ENCODE measurements at places on chromosomes 2 and 18.
A peak's percentile ranks its signal among the peaks of the same experiment; 100 is the strongest.

GRCh38 chr2:72181616-72182015 lies 34.0 kb upstream of the CYP26B1 start:
- no peak for DNase-seq

DNA sequence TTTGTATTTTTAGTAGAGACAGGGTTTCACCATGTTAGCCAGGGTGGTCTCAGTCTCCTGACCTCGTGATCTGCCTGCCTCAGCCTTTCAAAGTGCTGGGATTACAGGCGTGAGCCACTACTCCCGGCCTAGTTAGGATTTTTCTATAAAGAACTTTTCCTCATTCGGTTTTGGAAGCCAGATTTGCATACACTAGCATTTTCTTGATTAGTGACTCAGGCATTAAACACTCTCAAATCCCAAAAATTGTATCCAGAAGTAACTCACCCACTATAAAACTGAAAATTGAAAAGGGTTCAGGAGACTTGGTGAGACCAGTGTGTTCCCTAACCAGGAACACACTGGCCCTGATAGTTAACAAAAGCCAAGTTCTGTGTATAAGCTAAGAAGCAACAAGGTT lies 25.2 kb downstream of the EIF2AK3 start:
- DNase-seq = no peak

- no peak for DNase-seq
Observed at GRCh38 chr18:36561046-36561445, 263.5 kb downstream of the FHOD3 start.

DNA sequence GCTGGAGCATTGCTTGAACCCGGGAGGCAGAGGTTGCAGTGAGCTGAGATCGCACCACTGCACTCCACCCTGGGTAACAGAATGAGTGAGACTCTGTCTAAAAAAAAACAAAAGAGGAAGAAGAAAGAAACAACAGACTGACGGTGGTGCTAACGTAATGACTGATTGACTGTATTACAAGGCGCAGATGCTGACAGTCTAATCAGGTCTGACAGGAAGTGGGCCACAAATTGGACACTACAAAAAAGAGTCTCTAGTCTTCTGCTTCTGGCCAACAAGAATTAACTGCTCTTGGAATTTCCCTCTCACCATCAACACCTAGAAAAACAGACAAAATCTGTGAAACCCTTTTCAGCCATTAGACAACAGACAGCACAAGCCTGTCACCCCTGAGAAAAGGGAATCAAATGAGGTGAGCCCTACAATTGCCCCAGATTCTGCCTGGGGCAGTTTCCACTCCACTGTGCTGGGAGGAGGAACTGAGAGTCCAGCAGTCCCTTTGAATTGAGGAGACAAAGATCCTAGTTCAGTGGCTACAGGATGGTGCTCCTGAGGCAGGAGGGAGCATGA lies 43.3 kb downstream of the SNED1 start:
- DNase-seq = no peak

DNA sequence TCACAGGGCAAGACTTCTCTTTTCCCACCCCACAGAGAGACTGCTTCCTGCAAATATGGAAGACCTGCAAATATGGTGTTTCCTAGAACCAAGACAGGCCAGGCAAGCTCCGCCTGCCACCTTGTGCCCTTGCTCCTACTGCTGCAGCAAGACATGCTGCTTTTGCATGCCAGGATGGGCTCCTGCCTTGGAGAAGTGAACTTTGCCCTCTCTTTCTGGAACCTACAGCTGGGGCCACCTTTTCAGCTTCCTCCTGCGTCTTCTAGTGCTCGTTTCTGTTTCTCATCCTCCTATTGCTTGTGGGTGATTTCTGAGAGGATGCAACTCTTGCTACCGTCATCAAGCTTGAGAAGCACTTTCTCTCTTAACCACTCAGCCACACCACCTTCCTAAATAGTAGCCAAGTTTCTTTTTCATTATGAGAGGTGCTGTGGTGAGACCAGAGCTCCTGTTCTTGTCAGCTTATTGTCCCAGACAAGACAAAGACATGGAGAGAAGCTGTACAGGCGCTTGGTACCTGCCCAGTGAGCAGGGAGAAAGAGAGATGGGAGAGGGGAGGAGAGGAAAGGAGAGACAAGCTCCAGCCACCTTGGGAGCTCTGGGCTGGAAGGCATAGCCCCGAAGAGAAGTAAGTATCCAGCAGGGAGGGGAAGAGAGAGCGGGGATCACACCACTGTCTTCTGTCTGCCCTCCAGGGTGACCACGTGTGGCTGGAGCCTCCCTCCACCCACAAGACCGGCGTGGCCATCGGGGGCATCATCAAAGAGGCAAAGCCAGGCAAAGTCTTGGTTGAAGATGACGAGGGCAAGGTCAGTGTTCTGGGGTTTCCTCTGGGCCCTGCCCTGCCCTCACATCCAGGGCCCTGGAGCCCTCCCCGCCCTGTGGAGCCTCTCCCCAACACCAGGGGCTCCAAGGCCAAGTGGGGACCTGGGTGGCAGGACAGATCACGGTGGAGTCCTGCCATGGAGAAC lies 28.3 kb downstream of the MYO7B start:
- DNase-seq = peak; percentile 68

GRCh38 chr2:201183365-201183727 lies 405 bp downstream of the CASP10 start:
- DNase-seq = no peak

DNA sequence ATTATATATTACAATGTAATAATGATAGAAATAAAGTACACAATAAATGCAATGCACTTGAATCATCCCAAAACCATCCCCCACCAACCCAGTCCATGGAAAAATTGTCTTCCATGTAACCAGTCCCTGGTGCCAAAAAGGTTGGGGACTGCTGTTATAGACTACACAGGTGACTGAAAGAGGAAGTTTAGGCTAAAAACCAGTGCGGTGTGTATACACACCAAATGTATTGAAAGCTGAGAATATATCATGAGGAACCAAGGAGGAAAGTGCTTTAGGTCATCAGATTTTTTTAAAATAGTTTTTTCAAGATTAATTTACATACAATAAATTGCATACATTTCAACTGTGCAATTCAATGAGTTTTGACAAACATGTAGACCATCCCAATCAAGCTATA lies 20.5 kb upstream of the C1D start:
- no peak for DNase-seq

GRCh38 chr2:109247340-109247739 lies 118.3 kb downstream of the SH3RF3 start:
- DNase-seq = no peak

DNA sequence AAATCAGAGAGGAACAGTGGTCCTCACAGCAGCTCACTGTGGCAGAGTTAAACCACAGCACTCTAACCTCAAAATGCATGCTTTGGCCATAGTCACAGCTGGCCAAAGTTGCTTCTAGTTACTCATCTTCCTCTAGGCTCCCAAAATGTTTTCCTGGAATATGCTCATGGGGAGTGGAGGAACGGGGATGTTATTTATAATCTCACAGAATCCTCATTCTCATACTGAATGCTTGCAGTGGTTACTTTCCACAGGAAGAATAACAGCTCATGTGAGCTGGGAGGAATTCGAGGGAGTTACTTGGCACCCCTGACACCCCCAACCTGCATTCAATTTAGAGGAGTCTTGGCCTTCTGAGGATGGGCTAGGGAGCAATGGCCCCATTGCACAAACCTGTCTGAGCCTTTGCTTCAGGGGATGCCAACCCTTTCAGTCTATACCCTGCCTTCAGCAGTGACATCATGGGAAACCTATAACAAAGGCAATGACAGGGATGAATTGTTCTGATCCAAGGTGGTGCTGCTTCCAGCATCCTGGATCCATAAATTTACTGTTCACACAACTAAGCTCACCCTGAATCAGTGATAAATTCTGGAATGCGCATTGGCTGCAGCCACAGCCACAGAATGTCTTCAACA lies 22.4 kb upstream of the CCBE1 start:
- DNase-seq = no peak

DNA sequence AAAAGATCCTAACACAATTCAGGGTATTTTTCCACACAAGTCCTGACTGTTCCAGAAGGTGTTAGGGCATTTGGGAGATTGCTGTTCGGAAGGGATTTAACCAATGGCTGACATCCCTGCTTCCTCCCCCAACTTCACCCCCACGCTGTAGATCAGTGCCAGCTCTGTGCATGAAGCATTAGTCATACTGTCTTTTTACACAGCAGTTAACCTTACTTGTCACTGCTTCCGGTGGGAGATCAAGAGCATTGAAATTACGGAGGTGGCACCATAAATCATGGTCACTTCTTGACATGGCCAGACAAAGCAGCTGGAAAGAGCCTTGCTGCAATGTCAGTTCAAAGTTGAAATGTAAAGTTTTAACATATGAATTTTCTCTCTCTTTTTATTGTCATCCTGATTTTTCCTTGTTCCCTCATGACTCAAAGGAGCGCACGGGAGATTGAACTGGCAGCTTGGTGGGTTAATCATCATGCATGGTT lies 70.2 kb downstream of the HRH4 start:
- DNase-seq = no peak

DNA sequence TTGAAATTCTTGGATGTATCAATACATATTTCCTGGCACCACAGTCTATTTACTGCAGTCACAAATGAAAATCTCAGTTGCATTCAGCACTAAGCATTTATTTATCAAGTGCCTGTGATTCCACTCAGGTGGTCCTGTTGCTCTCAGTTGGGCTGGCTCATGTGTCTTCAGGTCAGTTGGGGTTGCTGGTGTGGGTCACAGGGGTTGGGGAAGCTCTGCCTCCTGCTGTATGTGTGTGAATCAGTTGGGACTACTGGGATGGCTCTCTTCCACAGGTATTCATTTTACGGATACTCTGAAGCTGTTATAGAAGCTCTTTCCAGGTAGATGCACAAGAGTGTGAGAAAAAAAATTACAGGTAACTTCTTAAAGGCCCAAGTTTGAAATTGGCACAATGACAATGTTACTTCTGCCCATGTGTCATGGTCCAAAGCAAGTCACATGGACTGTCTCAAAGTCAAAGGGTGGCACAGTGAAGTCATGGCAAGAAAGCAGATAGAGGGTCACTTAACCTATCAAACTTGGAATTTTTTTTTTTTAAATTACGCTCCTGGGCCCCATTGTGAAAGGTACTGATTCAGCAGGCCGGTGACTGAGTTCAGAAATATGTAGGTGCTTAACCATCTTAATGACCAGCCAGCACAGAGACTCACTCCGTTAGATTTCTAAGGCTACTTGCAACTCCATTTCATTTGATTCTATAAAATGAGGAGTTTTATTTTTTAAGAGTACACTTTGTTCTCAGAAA lies 249.2 kb upstream of the GCFC2 start:
- no peak for DNase-seq

GRCh38 chr2:41597680-41598079 lies 450.1 kb upstream of the PKDCC start:
- no peak for DNase-seq

- no peak for DNase-seq
Observed at GRCh38 chr2:30454571-30454970, 7.5 kb downstream of the LCLAT1 start.

- no peak for DNase-seq
Observed at GRCh38 chr2:108454440-108454839, 5.4 kb downstream of the GCC2 start.

- DNase-seq = no peak
Observed at GRCh38 chr2:13651684-13652131, 935.0 kb downstream of the TRIB2 start.

- DNase-seq = no peak
Observed at GRCh38 chr2:213149294-213149875, 2.0 kb downstream of the IKZF2 start.

DNA sequence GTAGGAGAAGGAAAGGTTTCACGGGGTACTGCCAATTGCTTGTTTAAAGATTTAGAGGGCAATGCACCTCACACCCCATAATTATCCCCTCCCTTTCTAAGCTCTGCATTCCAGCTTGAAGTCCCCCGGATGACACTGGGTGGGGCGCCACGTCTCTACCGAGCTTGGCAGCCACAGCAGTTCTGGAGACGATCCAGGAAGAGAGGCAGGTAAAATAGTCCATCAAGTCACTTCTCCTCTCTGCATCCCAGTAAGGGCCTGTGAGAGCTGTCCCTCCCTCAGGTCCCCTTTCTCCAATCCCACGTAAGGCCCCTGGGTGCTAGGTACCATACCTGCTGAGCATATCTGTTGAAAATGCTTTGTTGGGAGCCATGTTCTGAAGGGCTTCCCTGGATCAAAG lies 65.7 kb downstream of the CAPN13 start:
- DNase-seq = no peak

DNA sequence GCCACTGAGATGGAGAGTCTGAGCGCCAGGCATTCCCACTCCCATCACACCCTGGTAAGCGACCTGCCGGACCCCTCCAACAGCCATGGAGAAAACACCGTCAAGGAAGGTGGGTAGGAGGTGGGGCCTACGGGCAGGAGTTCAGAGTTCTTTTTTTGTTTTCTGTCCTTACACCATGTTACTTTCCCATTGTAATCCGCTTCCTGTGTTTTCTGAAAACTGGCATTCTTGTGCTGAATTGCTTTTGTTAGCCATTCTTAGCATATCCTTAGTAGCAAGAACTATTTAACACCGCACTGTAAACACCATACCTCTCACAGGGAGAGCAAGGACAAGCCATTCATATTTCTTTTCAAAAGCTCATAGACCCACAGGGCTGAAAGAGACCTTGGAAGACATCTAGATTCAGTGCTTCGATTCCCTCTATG lies 46.2 kb downstream of the UNC80 start:
- no peak for DNase-seq

GRCh38 chr2:165163761-165164160 lies 40.1 kb downstream of the SCN3A start:
- DNase-seq = no peak

GRCh38 chr2:191728750-191729624 lies 51.1 kb downstream of the NABP1 start:
- no peak for DNase-seq

- DNase-seq = no peak
Observed at GRCh38 chr2:118762290-118762689, 85.2 kb downstream of the EN1 start.

GRCh38 chr2:203875471-203875870 lies 7.9 kb downstream of the CTLA4 start:
- no peak for DNase-seq

DNA sequence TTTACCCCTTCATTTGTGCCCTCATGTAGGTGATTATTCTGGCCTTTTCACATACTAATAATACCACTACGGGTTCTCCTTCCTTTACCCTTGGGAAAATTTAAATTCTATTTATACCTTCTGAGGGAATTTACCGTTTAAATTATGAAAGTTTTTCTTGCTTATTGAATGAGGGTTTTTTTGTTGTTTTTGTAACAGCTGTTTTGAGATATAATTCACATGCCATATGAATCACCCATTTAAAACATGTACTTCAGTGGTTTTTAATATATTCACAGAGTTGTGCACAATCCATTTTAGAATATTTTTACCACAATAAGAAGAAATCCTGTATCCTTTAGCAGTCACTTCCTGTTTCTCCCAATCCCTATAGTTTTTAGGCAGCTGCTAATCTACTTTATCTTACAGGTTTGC lies 54.7 kb downstream of the EML4 start:
- no peak for DNase-seq

All from stimulated activated effector memory CD8-positive, alpha-beta T cell treated with anti-CD3 and anti-CD28 coated beads, Interleukin-12 subunit alpha, Interleukin-12 subunit beta, amount 100 ng/mL, for 72 hours (primary cell).